ENCODE measurements at places on chromosomes 2 and 18.

DNA sequence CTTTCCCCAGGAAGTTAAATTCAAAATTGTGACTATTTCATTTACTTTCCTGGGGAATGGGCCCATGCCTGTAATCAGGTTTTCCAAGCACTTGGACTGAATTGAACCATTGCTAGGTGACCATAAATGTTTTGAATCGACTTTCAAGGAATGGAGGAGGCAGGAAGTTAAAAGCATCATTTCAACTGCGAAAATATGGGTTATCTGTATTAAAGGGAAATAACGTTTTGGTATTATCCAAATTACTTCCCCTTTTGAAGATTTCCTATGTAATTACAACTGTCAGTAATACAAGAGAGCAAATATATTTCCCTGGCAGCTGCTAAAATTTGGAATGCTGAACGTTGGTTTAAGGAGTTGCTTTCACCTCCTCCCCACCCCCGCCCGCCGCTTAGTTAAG is 19.0 kb downstream of the PNO1 start:
- no peak for DNase-seq

DNA sequence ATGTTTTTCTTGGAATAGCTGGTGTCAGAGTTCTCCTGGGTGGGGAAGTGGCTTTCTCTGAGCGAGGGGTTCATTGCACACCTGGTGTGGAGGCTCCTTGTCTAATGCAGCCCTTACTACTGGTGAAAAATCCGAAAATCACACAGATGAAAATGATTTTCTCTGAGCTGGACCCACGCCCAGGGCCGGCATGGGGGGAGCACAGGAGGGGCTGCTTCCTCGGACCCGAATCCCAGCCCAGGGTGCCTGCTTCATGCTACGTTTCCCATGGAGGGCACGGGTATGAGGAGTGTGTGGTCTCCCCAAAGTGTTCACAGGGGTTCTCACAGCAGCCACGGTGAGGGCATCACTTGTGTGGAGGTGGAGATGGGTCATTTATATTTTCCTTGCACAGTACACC is 288.0 kb upstream of the HDAC4 start:
- DNase-seq, result no peak

DNA sequence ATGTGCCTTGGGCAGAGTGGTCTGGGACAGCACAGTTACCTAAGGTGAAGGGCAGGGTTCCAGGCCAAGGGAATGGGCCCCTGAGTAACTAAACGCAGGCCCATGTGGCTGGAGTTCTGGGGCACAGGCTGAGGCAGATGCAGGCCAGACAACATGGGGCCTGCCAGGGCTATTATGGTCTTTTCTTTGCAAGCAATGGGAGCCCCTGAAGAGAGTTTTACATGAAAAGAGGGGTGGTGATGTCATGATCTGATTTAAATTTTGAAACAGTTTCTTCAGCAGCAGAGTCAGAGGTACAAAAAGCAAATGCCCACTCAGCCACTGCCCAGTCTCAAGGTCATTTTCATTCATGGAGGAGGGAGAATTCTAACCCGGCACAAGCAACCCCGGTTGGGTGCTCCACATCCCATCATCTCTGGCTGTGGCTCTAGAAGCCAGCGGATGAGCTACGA is 5.6 kb downstream of the CHST10 start:
- DNase-seq, result no peak

- DNase-seq, result no peak
Measured at GRCh38 chr2:109402180-109402579, 211.6 kb downstream of the SEPTIN10 start.

GRCh38 chr2:98299211-98299905 is 46.9 kb upstream of the CNGA3 start:
- no peak for DNase-seq

- no peak for DNase-seq
Measured at GRCh38 chr2:37809931-37810570, 115.0 kb upstream of the RMDN2 start.

GRCh38 chr2:62205554-62205953 is 9.6 kb downstream of the B3GNT2 start:
- no peak for DNase-seq

- DNase-seq, result no peak
Measured at GRCh38 chr2:171317492-171318125, 116.2 kb downstream of the METTL8 start.

- no peak for DNase-seq
Measured at GRCh38 chr2:173972165-173972564, 7.0 kb upstream of the SP3 start.

DNA sequence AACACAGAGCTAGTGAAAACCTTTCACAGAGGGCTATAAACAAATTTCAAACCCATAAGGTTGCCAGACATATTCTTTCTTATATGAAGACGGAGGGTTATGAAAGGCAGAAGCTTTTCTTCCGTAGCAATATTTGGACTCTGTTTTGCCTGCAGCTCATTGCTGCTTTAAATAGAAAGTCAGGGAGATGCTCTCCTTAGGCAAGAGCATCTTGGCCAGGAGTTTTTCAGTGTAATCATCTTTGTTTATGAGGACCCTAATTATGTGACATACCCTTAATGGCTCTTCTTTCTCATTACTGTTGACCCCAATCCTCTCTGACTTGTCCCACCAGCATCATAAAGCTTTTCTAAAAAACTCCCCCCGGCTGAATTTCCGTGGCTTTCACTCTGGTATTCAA is 433.4 kb upstream of the NRXN1 start:
- DNase-seq, result no peak

DNA sequence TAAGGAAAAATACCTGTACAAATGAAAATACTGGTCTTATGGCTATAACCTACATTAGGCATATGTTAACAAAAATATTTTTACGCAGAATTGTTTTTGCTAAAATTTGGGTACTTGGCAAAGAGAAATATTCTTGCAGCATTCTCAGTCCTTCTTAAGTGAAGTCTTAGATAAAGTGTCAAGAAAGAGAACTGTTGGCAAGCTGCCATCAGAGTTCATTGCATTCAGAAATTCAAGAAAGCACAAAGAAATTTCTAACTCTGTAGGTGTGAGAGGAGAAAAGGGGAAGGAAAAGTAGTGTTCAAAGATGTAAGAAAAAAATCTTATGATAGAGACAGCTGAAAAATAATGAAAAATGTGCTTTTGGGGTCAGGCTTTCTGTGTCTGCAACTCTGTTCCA is 86.7 kb downstream of the IRS1 start:
- no peak for DNase-seq

- no peak for DNase-seq
Measured at GRCh38 chr2:40202798-40203400, 249.0 kb downstream of the SLC8A1 start.

- DNase-seq, result no peak
Measured at GRCh38 chr18:76960528-76961035, 138.2 kb downstream of the ZNF236 start.

GRCh38 chr2:75241696-75242095 is 42.4 kb upstream of the TACR1 start:
- DNase-seq, result no peak

DNA sequence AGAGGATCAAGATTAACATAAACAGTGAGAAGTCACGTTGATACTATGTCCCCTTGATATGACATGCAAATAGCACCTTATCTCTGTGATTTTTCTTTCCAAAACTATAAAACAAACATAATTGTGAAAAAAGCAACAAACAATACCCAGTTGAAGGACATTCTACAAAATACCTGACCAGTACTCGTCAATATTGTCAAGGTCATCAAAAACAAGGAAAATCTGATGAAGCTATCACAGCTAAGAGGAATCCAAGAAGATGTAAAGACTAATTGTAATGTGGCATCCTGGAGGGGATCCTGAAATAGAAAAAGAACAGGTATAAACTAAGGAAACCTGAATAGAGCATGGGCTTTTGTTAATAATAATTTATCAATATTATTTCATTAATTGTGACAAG is 321.5 kb upstream of the MAP2 start:
- DNase-seq, result no peak

DNA sequence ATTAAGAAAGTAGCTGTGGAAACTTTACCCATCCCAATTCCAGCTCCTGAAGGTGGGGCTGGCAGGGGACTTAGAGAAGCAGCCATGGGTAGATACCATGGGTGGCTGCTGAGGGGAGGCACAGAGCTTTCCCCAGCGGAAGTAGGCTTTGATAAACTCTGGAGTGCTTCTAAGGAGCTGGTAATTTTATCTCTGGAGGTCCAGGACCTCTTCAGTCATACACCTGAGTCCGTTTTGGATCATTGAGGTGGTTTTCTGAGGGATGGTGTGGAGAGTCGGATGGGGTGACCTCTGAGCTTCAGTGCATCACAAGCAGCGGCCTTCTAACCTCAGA is 36.7 kb upstream of the BMP10 start:
- DNase-seq, result no peak

Measured in activated T-helper 9 cell treated with anti-CD3 and anti-CD28 coated beads, Interleukin-2, amount 50 U/mL, for 16 hours (primary cell).